ENCODE measurements at places on chromosomes 1 and 21.

DNA sequence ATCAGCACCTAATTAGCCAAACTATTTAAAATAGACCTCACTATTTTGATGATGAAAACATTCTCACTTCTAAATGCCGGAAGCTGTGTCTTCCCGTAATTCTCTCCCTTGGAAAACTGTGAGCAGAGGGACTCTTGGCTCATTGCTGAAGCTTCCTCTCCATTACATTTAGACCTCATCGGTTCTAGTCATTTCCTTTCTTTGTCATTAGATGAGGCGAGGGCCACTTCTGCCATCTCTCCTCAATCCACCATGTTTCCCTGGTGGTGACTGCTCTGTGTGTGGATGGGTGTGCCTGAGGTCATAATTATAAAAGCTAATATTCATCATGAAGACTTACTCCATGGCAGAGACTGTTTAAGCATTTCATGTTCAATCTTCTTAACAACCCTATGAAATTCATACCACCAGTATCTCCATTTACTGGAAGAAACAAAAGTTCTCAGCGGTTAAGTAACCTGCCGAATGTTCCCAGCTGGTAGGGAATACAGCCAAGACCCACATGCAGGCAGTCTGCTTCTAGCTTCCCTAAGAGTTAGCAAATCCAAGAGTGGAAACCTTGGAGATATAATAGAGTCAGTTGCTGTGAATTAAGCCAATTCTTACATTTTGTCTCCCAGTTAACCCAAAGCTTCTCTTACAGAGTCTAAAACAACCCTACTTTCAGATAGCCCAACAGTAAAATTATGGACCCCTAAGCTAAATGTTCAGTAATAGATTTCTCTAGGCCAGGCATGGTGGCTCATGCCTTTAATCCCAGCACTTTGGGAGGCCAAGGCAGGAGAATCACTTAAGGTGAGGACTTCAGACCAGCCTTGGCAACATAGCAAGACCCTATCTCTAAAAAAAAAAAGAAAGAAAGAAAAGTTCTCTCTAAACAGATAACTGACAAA is 156.2 kb downstream of the ZBTB18 start:
- peak; percentile 80 for DNase-seq

DNA sequence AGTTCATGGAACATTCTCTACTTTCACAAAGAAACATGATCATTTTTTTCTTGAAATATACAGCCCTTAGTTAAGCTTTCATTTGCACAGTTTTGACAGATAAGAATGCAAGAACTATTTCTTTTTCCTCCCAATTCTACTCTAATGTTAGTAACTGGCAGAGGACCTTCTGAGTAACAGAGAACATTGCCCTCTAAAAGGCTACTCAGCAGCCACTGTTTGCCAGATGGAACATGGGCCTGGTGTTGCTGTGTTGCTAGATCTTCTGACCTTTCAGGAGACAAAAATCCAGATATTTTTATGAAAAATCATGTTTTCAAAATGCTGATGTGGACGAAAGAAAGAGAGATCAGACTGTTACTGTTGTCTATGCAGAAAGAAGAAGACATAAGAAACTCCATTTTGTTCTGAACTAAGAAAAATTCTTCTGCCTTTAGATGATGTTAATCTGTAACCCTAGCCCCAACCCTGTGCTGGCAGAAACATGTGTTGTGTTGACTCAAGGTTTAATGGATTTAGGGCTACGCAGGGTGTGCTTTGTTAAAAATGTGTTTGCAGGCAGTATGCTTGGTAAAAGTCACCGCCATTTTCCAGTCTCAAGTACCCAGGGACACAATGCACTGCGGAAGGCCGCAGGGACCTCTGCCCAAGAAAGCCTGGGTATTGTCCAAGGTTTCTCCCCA is 2.9 kb upstream of the PRDX6 start:
- peak; percentile 19 for DNase-seq

- peak; percentile 60 for DNase-seq
Observed at GRCh38 chr21:17513214-17514123, 626 bp downstream of the CXADR start.

DNA sequence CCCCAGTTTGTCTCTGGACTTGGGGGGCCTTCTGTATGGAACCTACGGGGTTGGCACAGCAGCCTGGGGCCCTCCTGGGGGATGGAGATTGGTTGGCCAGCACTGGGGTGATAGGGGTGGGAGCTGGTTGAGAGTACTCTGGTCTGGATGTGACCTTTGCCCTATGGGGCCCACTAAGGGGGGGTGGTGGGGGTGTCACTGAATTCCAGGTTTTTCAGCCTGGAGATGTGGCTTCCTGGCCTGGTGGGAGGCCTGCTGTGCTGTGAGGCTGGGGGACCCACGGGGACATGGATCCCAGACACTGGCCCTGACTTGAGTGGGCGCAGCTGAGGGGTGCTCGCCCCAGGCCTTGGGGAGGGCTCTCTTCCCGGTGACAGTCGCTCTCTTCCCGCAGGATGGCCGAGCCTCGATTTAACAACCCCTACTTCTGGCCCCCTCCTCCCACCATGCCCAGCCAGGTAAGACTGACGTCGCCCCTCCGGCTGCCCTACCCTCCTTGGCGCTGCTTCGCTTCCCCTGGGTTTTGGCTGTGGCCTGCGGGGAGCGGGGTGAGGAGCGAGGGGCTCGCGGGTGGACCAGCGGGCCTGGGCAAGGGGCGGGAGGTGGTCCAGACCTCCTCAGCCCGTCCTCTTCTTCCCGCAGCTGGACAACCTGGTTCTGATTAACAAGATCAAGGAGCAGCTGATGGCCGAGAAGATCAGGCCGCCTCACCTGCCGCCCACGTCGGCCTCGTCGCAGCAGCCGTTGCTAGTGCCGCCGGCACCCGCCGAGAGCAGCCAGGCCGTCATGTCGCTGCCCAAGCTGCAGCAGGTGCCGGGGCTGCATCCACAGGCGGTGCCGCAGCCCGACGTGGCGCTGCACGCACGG is 19.6 kb downstream of the ZNF362 start:
- no peak for DNase-seq

- DNase-seq: no peak
Observed at GRCh38 chr1:29758781-29759499, 522.6 kb downstream of the PTPRU start.

- DNase-seq: peak; percentile 90
Observed at GRCh38 chr1:20200966-20201365, 14.6 kb upstream of the PLA2G2C start.

- DNase-seq: no peak
Observed at GRCh38 chr1:157469752-157470675, 82.3 kb downstream of the FCRL5 start.

GRCh38 chr1:108179018-108179417 is 21.1 kb downstream of the SLC25A24 start:
- no peak for DNase-seq

DNA sequence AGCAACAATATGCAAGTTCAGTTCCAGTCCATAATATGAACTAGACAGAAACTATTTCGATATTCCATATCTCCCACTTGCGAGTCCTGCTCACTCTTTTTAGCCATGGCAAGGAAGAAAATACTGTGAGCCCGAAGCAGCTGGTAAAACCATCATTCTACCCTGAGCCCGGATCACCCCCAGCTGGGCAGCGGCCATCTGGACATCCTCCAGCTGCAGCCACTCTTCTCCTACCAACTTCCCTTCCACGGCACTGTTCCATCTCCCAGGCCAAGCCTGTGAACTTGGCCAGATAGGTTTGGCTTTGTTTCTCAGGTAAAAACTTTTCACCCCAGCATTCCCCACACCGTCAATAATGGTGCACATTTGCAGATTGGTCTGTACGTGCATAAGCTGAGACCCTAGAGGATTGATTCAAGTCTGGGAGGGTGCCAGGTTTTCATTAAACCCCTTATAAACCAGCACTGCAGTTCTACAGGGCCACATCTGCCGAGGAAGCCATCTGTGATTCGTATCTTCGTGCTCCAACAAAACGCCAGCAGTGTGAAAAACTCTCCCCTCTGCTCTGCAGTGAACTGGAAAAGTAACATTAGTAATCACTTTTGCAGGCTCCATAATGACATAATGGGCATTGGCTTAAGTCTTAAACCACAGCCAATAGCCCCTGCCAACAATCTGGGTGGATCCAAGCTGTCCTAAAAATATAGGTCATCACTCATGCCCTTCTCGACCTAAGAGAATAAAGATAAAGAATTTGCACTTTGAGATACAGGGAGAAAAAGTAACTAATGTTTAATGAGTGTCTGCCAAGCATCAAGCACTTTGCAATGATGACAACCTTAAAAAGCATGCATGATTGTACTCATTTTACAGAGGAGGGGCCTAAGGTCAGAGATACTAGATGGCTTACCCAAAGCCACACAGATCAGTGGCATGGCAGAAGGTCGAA is 205.1 kb downstream of the PLPP3 start:
- DNase-seq: no peak

DNA sequence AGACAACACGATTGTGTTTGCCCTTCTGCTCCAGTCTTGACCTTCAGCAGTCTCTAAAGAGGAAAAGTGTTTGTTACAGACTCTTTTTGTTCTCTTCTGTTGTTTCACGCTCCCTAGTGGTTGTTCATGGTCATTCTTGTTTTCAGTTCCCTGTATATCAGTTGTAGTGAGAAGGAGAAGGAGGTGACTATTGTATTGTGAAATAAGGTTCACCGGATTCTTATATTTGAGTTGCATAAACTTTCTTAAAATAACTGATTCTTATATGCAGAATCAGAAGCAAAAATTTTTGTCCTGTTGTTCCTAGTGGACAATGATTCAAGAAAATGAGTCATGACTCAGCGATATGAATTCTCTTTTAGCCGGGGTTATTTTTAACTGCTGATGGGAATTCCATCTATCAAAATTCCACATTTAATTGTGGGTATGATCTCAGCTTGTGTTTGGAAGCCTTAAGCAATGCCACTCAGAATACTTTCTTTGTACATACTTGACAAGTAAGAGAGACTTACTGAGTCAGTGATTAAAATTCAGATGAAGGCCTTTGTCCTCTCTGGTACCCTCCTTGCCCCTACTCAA is 152.2 kb downstream of the CLEC20A start:
- DNase-seq: peak; percentile 37

DNA sequence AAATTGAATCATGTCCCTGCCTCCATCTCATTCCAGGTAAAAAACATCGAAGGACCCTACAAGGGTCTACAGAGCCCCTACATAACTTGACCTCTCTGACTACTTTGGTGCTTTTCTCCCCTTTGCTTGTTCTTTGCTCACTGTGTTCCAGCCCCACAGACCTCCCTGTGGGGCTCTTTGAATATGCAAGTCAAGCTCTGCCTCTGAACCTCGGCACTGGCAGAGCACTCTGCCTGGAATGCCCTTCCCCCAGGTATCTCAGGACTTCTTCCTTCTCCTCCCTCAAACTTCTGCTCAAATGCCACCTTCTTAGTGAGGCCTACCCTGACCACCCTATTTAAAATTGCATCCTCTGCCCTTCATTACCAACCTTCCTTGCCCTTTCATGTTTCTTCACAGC is 87.8 kb upstream of the CD34 start:
- DNase-seq: no peak

DNA sequence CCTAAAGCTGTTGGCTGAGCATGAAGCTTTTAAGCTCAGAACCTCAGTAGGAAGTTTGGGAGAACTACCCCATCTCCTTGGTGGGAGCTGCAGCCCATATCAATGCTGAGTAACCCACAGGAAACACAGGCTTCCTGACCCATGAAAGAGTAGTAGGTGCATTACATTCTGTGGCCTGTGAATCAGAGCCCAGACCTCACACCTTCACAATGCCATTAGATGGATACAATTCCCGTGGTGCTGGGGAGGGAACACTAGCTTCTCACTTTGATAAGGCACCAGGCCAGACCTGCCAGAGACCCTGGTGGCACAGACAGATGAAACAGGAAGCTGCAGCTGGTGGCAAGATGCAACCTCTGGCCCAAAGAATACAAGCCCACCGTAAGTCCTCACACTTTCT is 308.8 kb downstream of the NPHP4 start:
- DNase-seq: no peak

- DNase-seq: peak; percentile 38
Observed at GRCh38 chr1:40915581-40915980, 53.4 kb upstream of the CITED4 start.

GRCh38 chr1:178961331-178961730 is 64.4 kb upstream of the FAM20B start:
- no peak for DNase-seq

- no peak for DNase-seq
Observed at GRCh38 chr21:36579898-36580297, 100.0 kb upstream of the CLDN14 start.

DNA sequence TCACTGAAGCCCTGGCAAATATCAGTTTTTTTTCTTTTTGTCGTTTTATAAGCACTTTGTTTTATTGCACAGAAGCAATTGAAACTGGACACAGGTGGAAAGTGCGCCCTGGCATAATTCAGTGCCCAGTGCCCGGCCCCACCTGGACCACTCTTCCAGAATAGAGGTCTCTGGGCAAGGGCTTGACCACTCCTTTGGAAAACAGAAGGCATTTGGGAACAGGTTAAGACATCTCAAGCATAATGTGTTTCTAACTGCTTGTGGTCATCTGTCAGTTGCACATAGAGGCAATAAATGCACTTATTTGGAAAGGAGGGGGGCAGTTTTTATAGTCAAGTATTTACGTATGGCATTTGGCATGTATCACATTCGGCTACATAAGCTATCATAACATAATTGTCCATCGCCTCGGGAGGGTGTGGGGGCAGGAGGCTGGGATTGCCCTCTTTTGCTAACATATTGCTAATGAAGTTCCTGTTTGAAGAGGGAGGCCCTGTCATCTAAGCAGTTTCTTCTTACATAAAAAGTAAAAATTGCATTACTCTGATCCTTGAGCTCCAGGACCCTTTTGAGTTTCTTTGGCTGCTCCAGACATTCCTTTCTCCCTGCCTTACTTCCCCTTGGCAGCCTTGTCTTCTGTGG is 14.7 kb upstream of the CD2 start:
- no peak for DNase-seq

GRCh38 chr1:29237852-29238619 is 1.7 kb downstream of the PTPRU start:
- DNase-seq: no peak

GRCh38 chr21:43937051-43937832 is 72.2 kb downstream of the AGPAT3 start:
- DNase-seq: no peak

DNA sequence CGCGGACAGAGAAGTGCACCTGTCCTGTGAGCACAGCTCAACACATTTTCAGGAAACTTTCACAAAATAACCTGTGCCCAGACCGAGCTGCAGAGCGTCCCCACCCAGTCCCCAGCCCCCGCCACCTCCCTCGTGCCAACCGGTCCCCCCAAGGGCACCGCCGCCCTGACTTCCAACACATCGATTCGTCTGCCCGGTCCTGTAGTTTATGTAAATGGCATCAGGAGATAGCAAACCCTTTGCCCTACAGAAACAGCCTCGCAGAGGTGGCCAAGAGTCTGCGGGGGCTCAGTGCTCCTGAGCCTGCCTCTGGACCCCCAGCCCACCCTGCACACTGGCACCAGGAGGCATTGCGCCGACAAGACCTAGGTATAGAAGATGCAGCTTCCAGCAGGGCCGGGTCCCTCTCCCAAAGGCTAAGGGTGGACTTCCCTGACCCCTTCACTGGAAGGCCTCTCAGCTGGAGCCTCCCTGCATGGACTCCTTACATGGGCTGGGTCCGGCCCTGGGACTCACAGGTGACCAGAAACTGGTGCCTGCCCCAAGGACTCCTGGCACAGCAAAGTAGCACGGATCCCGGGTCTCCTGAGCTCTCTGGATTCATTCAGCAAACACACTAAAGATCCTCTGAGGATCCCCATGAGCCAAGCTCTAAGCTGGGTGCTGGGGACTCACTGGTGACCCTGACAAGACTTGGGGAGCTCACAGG is 6.6 kb upstream of the PLEKHG5 start:
- DNase-seq: no peak

All from cerebellar cortex (tissue), 1 donor.